ENCODE measurements at places on chromosomes 6 and 20. TPM values are rescaled to one million over a fixed set of nuclear protein-coding genes. Genes with fewer than 3 reads are reported as not detected.

NT5E gene
- total RNA-seq: 3.8 TPM

RSPH9 gene
- total RNA-seq: 0.16 TPM

MAS1 gene
- 0.05 TPM for total RNA-seq

DNA sequence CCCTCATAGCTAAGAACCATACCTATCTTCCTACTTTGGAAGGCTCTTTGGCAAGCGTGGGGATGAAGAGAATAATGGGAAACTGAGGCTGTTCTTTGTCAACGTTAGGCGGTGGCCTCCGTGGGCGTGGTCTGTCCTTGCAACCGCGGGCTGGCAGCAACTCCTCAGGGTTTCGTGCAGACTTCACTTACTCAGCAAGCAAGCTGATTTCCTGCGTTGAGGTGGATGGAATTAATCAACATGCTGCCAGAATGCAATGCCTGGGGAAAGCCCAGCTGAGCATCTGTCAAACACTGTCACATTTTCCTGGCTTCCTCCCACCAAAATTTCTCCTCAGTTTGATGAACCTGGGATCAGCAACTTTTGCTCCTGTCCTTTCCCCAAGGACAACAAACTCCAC is 9.2 kb upstream of the IL17F start:
- no peaks in the 10 kb centered on the region for H3K4me1 ChIP-seq
- H3K27me3 ChIP-seq: no peaks in the 10 kb centered on the region
- no peaks in the 10 kb centered on the region for H3K36me3 ChIP-seq
- no peak overlapping the region for H3K4me3 ChIP-seq
- H3K27ac ChIP-seq: no peak overlapping the region

- H3K4me1 ChIP-seq: no peaks in the 10 kb centered on the region
- no peaks in the 10 kb centered on the region for H3K36me3 ChIP-seq
- no peak overlapping the region for H3K4me3 ChIP-seq
- DNase-seq: no peak
- no peaks in the 10 kb centered on the region for H3K27me3 ChIP-seq
- H3K27ac ChIP-seq: no peak overlapping the region
Measured at GRCh38 chr6:92195796-92196195, 1223.6 kb downstream of the EPHA7 start.

DNA sequence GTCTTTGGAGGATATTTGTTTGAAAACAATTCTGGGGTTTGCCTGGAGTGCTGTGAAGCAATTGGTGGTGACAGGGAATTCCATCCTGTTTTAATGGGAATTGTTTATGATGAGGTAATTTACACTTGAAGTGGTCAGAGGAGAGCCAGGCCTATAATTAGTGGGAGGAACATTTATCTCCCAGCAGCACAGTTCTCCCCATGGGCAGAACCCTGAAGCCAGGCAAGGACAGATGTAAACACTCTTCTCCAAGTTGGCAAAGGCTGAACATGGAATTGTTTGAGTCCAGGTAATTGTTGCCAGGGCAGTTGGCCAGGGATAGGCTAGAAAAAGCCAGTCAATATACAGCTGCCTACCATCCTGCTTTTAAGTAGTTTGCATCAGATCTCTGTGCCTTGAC is 789.7 kb downstream of the FRK start:
- no peak for DNase-seq
- H3K36me3 ChIP-seq: no peaks in the 10 kb centered on the region
- H3K4me3 ChIP-seq: no peak overlapping the region
- no peaks in the 10 kb centered on the region for H3K4me1 ChIP-seq
- H3K27me3 ChIP-seq: no peaks in the 10 kb centered on the region

- H3K36me3 ChIP-seq: no peaks in the 10 kb centered on the region
- H3K4me1 ChIP-seq: no peaks in the 10 kb centered on the region
- H3K27me3 ChIP-seq: no peaks in the 10 kb centered on the region
- no peak for DNase-seq
- no peak overlapping the region for H3K27ac ChIP-seq
- no peak overlapping the region for H3K4me3 ChIP-seq
Measured at GRCh38 chr6:21173031-21173430, 420.5 kb upstream of the SOX4 start.

DNA sequence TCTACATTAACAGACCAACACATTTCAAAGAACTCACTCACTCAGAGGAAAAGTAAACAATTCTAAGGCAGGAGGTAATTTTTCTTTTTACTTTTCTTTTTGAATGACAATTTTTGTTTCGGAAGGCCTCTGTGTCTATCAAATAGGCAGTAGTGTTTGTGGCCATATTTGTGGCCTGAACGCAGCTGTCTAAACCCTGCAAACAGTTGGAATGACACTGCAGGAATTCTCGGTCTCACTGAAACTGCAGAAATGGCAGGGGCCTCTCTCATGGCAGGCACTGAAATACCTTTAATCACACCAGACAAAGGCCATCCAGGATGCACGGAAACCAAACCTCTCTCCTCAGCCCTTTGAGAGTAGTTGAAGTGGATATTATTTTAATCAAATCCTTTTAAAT is 30.4 kb downstream of the FYN start:
- no peak overlapping the region for H3K4me3 ChIP-seq
- no peak for DNase-seq
- H3K27me3 ChIP-seq: no peaks in the 10 kb centered on the region
- no peaks in the 10 kb centered on the region for H3K36me3 ChIP-seq
- no peak overlapping the region for H3K27ac ChIP-seq
- H3K4me1 ChIP-seq: peaks cover 76% of the 10 kb centered on the region

DNA sequence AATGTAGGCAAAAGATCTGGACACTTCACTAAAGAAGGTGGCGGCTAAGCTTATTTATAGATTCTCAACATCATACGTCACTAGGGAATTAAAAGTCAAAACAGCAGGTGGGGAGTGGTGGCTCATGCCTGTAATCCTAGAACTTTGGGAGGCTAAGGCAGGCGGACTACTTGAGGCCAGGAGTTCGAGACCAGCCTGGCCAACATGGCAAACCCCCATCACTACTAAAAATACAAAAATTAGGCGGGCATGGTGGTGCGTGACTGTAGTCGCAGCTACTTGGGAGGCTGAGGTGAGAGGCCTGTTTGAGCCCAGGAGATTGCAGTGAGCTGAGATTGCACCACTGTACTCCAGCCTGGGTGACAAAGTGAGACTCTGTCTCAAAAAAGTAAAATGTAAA is 74.6 kb downstream of the GPX5 start:
- H3K27ac ChIP-seq: no peak overlapping the region
- H3K4me3 ChIP-seq: no peak overlapping the region
- H3K27me3 ChIP-seq: peaks cover 5% of the 10 kb centered on the region
- no peaks in the 10 kb centered on the region for H3K36me3 ChIP-seq
- no peak for DNase-seq

DNA sequence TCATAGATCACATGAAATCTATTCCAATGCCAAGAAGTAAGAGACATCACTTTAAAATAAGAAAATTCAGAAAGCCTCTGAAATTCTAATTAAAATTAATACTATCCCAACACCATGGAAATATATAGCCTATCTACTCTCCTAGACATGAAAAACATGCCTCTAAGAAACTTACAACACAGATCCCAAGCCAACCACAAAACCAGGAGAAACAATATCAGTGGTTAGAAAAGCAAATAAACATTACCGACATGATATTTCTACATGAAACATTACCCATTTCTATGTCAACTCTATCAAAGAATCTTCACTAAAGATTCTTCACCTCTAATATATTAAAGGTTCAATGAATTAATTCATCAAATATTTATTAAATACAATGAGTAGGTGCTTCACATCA is 4.8 kb downstream of the EPB41L2 start:
- H3K4me1 ChIP-seq: peaks cover 20% of the 10 kb centered on the region
- no peak overlapping the region for H3K27ac ChIP-seq
- DNase-seq: no peak
- H3K4me3 ChIP-seq: no peak overlapping the region
- no peaks in the 10 kb centered on the region for H3K27me3 ChIP-seq

DNA sequence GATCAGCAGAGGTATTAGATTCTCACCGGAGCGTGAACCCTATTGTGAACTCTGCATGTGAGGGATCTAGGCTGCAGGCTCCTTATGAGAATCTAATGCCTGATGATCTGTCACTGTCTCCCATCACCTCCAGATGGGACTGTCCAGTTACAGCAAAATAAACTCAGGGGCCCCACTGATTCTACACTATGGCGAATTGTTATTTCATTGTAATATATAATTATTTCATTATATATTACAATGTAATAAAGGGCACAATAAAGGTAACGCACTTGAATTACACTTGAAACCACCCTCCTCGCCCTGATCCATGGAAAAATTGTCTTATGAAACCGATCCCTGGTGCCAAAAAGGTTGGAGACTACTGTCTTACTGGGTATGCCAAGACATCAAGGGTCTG is 18.6 kb downstream of the PRKN start:
- DNase-seq: no peak
- H3K4me3 ChIP-seq: no peak overlapping the region
- no peaks in the 10 kb centered on the region for H3K27me3 ChIP-seq
- H3K36me3 ChIP-seq: no peaks in the 10 kb centered on the region

GRCh38 chr20:38338849-38339520 is 7.3 kb upstream of the LBP start:
- H3K4me1 ChIP-seq: no peaks in the 10 kb centered on the region
- H3K27me3 ChIP-seq: peaks cover 9% of the 10 kb centered on the region
- H3K36me3 ChIP-seq: no peaks in the 10 kb centered on the region
- H3K4me3 ChIP-seq: no peak overlapping the region
- DNase-seq: no peak
- H3K27ac ChIP-seq: no peak overlapping the region

DNA sequence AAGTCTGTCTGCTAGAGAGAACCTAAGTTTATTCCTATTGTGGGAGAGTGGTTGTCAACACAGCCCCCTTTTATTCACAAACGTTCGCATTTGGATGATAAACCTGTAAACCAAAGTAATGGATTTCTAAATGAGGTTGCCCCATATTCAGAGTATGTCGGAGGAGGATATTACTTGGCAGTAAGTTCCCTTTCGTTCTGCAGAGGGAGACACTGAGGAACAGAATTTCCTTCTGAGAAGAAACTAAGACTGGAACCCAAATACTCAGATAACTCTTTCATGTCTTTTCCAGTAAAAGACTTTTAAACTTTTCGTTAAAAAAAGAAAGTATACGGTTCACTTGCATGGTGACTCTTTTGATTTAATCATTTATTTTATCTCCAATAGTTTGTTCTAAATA is 754.6 kb upstream of the MMS22L start:
- no peaks in the 10 kb centered on the region for H3K27me3 ChIP-seq

- no peaks in the 10 kb centered on the region for H3K36me3 ChIP-seq
- no peak overlapping the region for H3K27ac ChIP-seq
- no peaks in the 10 kb centered on the region for H3K4me1 ChIP-seq
- no peaks in the 10 kb centered on the region for H3K27me3 ChIP-seq
- H3K4me3 ChIP-seq: no peak overlapping the region
- DNase-seq: no peak
Measured at GRCh38 chr20:53187392-53188068, 215.4 kb downstream of the TSHZ2 start.

DNA sequence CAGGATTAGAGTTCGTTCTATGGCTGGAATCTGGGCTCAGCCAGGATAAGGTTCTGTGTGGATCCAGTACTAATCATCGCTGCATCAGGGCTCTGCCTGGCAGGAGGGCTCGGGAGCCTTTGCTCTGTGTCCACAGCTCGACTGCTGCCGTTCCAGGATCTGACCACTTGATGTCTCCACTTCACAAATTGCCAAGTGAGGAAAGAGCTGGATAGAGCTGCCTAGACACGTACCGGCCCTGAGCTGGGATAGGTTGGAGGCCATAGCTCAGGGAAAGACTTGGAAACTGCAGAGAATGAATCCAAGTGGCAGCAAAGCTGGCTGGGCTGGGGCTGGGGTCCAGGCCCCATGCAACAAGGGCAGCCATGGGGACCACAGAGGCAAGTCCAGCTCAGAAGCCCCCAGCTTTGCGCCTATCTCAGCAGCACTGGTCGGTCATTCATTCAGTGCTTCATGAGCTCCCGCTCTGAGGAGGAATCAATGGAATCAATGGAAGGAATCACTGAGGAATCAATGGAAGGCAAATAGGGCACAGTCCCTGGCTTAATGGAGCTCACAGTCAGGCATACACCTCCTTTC is 38.0 kb upstream of the TOP1 start:
- no peaks in the 10 kb centered on the region for H3K4me1 ChIP-seq
- H3K36me3 ChIP-seq: no peaks in the 10 kb centered on the region
- peak overlapping the region; percentile 68 for H3K27ac ChIP-seq
- DNase-seq: peak; percentile 82
- no peaks in the 10 kb centered on the region for H3K27me3 ChIP-seq

DNA sequence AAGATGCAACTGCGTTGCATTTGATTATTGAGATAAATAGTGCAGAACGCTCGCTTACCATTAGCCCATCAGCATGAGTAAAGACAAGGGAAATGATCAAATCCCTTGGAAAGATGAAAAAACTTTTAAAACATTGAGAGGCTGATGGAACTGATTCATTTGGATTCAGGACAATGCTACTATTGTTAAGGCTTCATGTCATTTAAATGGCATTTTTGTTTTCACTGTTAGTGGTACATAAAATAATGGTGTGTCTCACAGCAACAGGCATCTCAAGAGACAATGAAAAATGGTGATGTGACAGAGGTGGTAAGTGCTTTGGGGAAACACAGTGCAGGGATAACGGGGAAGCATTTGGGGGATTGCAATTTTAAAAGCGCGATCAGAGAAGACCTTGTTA is 159.7 kb upstream of the KCNG1 start:
- H3K27ac ChIP-seq: no peak overlapping the region
- H3K27me3 ChIP-seq: peaks cover 11% of the 10 kb centered on the region
- no peaks in the 10 kb centered on the region for H3K36me3 ChIP-seq

GRCh38 chr20:819680-820322 is 13.7 kb upstream of the FAM110A start:
- H3K36me3 ChIP-seq: no peaks in the 10 kb centered on the region
- H3K27ac ChIP-seq: no peak overlapping the region
- DNase-seq: no peak

DNA sequence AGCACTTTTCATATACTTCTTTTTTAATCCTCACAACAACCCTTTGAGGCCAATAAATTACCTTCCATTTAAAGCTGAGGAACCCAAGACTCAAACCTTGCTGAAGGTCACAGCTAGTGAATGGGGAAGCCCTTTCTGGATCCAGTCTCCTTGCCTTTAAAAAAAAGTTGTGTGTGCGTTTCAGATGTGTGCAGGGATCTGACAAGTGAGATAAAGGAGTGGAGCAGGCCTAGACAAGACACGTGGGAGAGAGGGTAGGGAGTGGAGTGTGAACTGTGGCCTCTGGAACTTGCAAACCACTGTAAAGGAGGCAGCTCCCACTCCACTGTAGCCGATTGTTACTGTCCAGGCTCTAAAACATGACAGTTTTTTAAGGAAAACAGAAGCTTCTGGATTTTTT is 1.9 kb downstream of the KLHL32 start:
- no peak overlapping the region for H3K4me3 ChIP-seq
- H3K27me3 ChIP-seq: no peaks in the 10 kb centered on the region
- DNase-seq: no peak
- H3K36me3 ChIP-seq: no peaks in the 10 kb centered on the region

GRCh38 chr6:13125841-13126240 is 202.5 kb downstream of the TBC1D7 start:
- no peaks in the 10 kb centered on the region for H3K36me3 ChIP-seq
- no peak overlapping the region for H3K4me3 ChIP-seq
- DNase-seq: no peak
- H3K4me1 ChIP-seq: peaks cover 11% of the 10 kb centered on the region

DNA sequence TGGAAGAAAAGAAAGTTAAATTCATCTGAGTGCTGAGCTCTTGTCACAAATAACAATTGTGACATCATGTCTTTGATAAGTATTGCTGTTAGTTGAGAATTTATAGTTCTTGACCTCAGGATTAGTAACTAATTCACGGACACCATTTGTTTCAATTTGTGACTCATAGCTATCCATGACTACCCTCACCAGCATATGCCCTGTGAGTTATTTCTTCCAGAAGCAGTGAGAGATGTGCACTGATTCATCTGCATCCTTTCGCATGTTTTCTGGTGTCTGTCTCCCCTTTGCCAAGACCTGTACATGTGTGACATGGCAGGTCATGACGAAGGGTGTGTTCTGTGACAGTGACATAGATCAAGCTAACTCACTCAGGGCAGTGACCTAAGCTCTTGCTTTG is 86.9 kb downstream of the SOBP start:
- H3K27ac ChIP-seq: no peak overlapping the region
- H3K27me3 ChIP-seq: no peaks in the 10 kb centered on the region
- H3K36me3 ChIP-seq: peaks cover 12% of the 10 kb centered on the region
- H3K4me3 ChIP-seq: no peak overlapping the region
